ENCODE measurements at places on chromosomes 13 and 19. TPM values are rescaled to one million over a fixed set of nuclear protein-coding genes. Genes with fewer than 3 reads are reported as not detected.

GRCh38 chr13:83350569-83350968, 531.7 kb downstream of the SLITRK1 start:
- DNase-seq = no peak

GRCh38 chr13:39816936-39817335, 161.5 kb downstream of the COG6 start:
- no peak for DNase-seq

Gene HPN
- total RNA-seq = not detected

DNA sequence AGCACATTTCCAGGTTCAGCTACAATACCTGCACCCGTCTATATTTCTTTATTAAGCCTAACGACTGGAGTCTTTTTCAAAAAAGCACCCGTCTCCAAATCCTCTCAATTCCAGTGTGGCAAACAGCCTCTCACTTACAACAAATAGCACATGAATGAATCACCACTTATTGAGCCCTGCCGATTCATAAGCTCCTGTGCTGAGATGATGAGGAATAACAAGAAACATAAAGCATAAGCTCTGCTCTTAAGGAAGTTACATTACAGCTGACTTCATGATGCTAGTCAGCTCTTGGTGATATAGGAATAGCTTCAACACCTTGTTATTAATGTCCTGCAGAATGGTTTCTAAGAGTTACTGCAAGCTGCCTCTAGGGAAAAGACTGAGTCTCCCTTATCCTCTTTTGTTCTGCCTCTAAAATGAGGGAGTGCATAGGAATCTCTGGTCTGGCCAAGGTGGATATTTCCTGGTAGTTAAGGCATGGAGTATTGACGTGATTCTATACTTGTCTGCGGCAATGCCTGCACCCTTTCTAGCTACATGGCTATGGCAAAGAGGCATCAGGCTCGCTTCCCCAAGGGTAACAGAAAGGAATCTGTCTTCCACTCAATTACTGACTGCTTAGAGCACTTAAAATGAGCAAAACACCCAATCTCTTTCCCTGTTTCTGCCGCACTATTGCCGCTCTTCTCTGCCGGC, 195.7 kb downstream of the KLF12 start:
- DNase-seq = no peak

- no peak for DNase-seq
These were observed 9.1 kb upstream of the C19orf12 start for GRCh38 chr19:29724102-29724641.

Gene ZSCAN18
- total RNA-seq = 58.8 TPM
